Stimulated activated CD4-positive, alpha-beta T cell treated with anti-CD3 and anti-CD28 coated beads, Interleukin-1b, Interleukin-23, amount 100 ng/mL, for 48 hours (primary cell): ENCODE measurements at places on chromosomes 1 and 21.
A peak's percentile ranks its signal among the peaks of the same experiment; 100 is the strongest.

DNA sequence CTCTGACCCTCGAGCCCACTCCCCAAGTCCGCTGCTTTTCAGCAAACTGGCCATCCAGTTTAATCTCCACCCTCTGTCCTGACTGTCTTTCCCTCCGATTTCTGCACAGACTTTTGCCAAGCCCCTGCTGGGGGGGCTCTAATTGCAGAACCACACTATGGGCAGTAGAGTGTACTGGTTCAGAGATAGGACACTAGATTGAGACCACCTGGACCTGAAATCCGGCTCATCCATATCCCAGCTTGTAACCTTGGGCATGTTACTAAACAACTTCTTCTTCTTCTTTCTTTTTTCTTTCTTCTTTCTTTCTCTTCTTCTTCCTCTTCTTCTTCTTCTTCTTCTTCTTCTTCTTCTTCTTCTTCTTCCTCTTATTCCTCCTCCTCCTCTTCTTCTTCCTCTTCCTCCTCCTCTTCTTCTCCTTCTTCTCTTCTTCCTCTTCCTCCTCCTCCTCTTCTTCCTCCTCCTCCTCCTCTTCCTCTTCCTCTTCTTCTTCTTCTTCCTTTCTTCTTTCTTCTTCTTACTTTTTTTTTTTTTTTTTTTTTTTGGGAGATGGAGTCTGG is 7.7 kb downstream of the LRRC71 start:
- no peak for DNase-seq

DNA sequence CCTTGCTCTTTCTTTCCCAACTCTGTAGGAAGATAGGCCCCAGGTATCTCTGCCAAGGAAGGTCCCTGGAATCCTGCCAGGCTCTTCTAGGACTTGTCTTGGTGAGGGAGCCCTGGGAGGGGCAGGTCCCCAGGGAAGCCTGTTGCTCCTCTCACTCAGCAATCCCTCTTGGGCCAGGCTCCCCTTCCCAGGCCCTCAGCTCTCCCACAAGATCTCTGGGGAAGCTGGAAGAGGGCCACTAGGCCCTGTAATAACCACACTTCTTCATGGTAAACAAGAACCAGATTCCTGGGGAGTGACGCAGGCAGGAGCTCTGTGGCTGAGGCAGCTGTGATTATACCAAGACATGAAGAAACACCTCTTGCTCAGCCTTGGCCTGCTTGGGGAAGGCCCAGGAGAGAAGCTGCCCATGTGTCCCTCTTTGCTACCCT is 9.9 kb upstream of the MAPKAPK2 start:
- DNase-seq = no peak

- no peak for DNase-seq
Measured at GRCh38 chr1:174976436-174977108, 23.2 kb upstream of the CACYBP start.

- no peak for DNase-seq
Measured at GRCh38 chr1:246773213-246773641, 49.0 kb downstream of the SCCPDH start.

DNA sequence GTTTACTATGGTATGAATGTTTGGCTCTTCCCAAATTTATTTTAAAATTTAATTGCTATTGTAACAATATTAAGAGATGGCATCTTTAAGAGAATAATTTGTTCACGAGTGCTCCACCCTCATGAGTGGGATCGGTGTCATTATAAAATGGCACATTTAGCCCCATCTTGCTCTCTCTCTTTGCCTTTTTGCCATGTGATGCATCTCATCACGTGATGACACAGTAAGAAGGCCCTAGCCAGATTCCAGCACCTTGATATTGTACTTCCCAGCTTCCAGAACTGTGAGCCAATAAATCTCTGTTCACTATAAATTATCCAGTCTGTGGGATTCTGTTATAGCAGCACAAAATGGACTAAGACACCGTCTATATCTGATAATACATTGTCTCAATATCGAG is 355.8 kb downstream of the AMY1C start:
- no peak for DNase-seq

- no peak for DNase-seq
Measured at GRCh38 chr1:245155272-245156040, 671 bp downstream of the KIF26B start.

DNA sequence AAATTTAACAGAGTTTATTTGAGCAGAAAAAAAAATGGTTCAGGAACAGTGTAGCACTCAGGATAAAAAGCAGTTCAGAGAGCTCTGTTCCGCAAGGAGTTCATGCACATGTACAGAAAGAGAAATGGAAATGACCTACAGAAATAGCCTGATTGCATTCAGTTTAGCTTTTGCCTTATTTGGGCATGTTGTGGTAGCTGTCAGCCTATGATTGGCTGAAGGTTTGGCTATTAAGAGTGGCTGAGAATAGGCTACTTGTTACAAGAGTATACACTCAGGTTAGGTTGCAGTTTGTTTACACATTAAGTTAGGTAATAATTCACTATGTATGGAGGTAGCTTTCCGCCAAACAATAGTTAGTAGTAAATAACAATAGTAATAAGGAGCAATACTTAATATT is 511.0 kb upstream of the TMPRSS15 start:
- no peak for DNase-seq

- DNase-seq = peak; percentile 45
Measured at GRCh38 chr1:110211496-110212168, 1.5 kb downstream of the KCNC4 start.
